ENCODE measurements at places on chromosomes 1 and 21. TPM values are rescaled to one million over a fixed set of nuclear protein-coding genes. Genes with fewer than 3 reads are reported as not detected.

WLS gene
- total RNA-seq: 35.9 TPM

PIK3R3 gene
- total RNA-seq: 16.0 TPM

KIAA0319L gene
- 34.2 TPM for total RNA-seq

TSSK3 gene
- total RNA-seq: not detected

TIMM17A gene
- 41.8 TPM for total RNA-seq

ROR1 gene
- 1.7 TPM for total RNA-seq

CCDC185 gene
- under 0.01 TPM for total RNA-seq

OR6N1 gene
- not detected for total RNA-seq

APCS gene
- not detected for total RNA-seq

PRKAA2 gene
- 29.5 TPM for total RNA-seq

PPM1J gene
- total RNA-seq: 4.9 TPM

ENSA gene
- 77.2 TPM for total RNA-seq

EXOSC10 gene
- 34.9 TPM for total RNA-seq

OR2T11 gene
- not detected for total RNA-seq

PGBD5 gene
- 20.7 TPM for total RNA-seq

SPRR5 gene
- total RNA-seq: not detected

HMGN2 gene
- total RNA-seq: 191 TPM

KRTAP21-1 gene
- total RNA-seq: not detected

PTAFR gene
- 0.74 TPM for total RNA-seq

RALGPS2 gene
- 48.2 TPM for total RNA-seq

PTCH2 gene
- total RNA-seq: 1.7 TPM

A3GALT2 gene
- total RNA-seq: not detected

MRPL55 gene
- total RNA-seq: 66.4 TPM

RPS6KA1 gene
- total RNA-seq: 3.4 TPM

LHX8 gene
- under 0.01 TPM for total RNA-seq

AIRE gene
- total RNA-seq: under 0.01 TPM

CFAP410 gene
- total RNA-seq: 9.6 TPM

PDPN gene
- 7.4 TPM for total RNA-seq

KLHDC8A gene
- 27.5 TPM for total RNA-seq

CLSTN1 gene
- total RNA-seq: 173 TPM

RHD gene
- total RNA-seq: 0.25 TPM

KRTAP19-3 gene
- not detected for total RNA-seq

TFF2 gene
- not detected for total RNA-seq

NPHS2 gene
- total RNA-seq: not detected
